Stimulated activated CD8-positive, alpha-beta memory T cell treated with anti-CD3 and anti-CD28 coated beads, Interleukin-4, amount 100 ng/mL, for 1 hour (primary cell): ENCODE measurements at places on chromosomes 1 and 21.
A peak's percentile ranks its signal among the peaks of the same experiment; 100 is the strongest.

GRCh38 chr1:216221260-216221700 lies 202.0 kb downstream of the USH2A start:
- DNase-seq = no peak

GRCh38 chr1:232557096-232557495 lies 72.8 kb downstream of the SIPA1L2 start:
- DNase-seq = no peak

DNA sequence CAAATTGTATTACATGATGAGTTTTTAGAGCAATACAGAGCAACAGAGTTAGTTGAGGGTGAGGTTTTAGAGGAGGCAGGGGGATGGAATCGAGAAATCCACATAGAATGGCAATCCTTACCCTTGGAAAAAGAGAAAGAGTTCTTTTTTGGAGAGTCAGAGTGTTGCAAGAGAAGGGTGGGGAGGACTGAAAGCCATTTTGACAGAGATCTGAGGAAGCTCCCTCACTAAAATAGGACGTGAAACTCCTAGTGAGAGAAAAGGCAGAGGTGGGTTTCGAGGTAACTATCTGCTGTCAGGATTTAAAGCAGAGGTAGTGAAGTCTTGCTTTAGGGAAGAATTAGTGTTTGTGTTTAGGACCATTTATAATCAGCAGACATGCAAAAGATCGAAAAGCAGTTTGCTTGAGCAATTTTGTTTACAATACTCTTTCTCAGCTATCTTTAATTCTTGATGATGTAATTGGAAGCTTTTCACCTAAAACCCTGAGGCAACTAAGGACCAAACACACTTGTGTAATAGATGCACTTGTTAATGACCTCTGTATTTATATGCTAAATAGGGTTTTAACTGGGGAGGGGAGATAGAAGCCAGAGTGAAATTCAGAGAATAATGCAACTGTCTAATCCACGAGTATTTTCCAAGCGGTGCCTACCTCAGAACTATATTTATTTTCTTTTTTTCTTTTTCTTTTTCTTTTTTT lies 20.0 kb downstream of the ADAMTS5 start:
- no peak for DNase-seq

DNA sequence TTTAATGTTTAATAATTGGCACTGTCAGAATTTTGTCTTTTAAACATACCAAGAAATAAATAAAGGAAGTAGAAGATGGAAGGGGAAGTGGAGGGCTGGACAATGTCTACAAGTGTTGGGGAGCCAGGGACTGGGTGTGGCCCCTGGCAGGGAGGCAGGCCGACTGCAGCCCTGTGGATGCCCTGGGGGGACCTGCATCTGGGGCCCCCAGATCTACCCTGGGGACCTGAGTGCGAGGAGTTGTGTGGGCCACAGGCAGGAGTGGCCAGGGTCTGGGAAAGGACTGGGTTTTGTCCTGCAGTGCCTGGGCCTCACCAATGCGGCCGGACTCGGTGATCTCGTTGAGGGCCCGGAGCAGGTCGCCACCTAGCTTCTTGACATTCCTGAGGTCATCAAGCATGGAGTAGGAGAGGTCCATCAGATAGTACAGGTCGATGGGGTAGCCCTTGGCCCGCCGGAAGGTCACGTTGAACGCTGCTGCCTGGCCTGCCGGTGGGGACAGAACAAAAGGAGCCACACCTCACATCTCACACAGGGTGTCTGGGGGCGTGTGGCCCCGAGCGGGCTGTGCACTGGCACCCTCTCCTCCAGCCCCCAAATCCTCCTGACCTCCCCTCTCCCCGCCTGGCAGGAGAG lies 17.5 kb downstream of the ITGB2 start:
- no peak for DNase-seq

DNA sequence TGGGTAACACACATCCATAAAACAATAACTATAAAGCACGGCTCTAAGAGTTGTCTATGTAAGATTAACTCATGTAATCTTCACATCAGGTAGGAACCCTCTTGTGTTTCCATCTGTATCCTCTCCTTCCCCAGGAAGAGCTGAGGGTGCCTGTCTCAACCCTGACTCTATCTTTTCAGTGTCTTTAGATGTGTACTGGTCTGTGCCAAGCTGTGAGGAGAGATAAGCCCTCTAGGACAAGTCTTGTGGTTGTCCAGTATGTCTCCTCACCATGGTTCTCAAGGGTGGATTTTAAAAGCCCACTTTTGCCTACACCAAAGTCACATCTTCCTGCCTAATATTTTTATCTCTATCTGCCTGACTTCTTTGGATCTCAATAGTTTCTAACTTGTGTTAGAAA lies 300.1 kb downstream of the KCNT2 start:
- no peak for DNase-seq

GRCh38 chr1:19960591-19960990 lies 18.8 kb downstream of the PLA2G2A start:
- no peak for DNase-seq

DNA sequence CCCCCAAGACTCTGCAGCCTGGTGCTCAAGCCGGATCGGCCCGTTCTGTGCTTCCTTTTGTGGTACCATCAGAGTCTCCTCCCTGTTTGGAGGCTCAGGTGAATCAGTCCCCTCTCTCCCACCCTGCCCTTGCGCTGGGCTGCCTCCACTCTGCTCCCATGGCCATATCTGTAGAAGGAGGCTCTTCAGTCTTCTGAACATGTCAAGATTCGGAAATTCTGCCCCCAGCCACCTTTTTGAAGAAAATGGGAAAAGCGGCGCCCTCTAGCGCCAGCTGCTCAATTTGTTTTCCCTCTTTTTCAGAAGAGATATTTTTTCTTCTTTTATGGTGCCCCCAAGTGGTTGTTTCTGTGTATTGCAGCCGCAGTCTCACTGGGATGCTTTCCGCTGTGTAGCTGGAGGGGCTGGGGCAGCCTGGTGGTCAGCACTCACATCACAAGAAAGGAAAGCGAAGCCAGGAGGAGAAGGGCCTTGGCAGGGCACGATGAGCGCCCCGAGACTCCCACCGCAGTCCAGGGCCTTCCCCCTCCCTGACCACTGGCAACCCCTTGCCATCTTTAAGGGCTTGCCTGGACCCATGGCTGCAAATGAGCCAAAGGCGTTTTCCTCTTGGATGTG lies 58.4 kb upstream of the CACNA1E start:
- peak; percentile 53 for DNase-seq
